Inflammatory macrophage treated with lipopolysaccharide for 1 hour (primary cell): ENCODE measurements at places on chromosomes 2 and 18.

DNA sequence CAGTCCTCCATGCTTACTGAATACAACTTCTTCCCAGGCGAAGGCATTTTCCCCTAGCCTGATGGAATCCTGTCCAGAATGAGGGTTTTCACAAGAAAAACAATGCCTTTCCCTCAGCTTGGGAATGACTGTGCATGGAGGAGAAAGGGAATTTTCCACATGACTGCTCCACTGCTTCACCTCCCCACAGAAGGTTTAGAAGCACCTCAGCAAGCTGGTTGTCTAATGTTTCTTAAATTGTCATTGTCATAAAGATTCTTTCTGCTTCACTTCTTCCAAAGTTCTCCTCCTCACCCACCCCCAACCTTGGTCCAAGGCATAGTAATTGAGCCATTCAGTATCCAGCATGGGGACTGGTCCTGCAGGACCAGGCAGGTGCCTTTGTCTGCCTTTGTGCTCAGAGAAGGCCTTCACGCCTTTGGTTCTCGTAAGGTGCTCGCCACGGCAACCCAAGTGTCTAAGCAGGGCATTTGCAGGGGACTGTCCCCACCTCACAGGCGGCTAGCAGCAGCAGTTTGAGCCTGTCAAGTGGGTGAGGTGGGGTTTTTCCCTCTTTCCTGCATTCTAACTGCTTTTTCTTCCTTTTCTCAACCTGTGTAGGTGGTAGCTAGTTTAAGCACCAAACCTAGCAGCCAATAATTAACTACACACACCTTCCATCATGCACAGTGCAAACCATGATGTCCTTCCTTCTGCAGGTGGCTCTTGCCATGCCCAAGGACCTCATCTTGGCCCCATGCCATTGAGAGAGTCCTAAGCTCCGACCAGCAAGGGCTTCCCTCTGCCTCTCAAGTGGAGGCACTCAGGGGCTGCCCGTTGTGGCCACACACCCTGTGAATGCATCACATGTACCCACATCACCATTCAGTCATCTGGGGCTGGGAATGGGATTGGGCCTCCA is 65.7 kb upstream of the BCL2L11 start:
- DNase-seq = peak; percentile 58

GRCh38 chr18:46794607-46795006 is 37.8 kb upstream of the ST8SIA5 start:
- no peak for DNase-seq

DNA sequence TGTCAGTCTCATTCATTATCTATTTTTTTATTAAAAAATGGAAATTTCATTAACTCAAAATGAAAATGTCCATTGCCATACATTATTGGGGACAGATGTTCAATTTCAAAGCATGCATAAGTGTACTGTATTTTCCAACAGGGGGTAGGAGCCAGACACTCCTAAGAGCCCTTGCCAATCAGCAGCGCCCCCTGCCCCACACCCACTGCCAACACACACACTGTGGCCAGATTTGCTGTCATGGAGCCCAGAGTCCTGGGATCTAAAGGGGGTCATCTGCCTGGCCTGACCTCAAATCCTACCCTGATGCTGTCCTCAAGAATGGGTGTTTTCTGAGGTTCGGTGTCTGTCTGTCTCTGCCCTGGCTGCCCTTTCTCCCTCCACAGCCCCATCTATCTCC is 162.2 kb upstream of the TWIST2 start:
- DNase-seq = no peak

DNA sequence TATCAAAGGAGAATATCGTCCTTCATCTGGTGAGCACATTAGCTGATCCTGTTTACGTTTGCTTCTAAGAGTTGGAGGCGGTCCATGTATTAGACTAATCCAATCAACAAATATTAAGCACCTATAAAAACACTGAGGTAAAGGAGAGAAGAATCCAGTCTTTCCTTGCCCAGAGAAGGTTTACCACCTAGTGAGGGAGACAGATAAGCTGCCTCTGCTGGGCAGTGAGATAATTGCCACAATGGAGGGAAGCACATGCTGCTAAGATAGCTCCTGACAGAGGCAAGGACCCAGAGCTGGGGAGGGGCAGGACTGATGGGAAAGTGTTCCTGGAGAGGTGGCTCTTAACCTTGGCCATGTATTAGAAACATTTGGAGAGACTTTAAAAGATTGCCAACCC is 36.7 kb upstream of the ST8SIA5 start:
- DNase-seq = no peak

DNA sequence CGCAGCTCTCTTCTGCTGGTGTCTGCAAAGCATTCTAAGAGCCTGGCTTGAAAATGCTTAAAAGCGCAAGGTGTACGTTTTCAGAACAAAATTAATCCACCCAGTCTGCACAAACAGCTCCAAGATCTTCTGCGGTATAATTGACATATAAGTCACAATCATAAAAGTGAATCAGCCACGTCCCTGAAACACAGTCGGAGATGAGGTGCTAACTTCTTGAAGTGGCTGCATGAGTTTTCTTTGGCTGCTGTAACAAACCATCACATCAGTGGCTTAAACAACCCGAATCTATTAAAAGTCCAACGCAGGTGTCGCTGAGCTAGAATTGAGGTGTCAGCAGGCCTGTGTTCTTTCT is 32.6 kb downstream of the ARL4C start:
- no peak for DNase-seq

DNA sequence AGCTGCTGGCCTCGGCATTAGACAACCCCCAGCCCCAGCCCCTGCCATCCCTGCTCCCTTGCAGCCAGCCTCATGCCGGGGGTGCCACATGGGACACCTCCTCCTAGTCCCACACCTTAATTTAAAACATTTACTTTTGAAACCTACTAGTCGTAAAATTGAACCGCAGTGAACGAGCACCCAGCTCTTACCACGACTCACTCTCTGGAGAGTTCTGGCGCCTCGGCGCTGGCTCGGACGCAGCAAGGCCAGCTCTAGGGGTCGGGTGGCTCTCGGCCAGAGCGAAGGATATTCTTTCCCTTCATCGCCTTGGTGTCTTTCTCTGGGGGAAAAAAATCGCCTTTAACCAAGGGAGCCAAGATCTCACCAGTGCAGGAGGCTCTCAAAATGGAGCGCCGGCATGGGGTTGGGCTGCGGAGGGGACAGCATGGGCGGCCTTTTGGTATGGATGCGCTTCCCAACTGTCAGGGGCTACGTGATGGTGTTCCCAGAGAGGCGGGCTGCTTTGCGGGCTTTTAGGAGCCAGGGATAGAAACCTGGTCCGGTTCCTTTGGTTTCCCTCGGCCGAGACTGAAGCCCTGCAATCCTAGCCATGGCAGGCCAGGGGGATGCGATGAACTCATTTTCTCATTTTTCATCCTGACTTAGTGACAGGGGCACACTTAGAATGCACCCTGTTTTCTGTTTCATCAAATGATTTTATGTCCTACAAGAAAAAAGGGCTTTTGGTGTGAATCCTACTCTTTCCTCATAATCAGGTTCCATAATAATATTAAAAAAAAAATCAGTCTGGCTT is 2.0 kb downstream of the HPCAL1 start:
- DNase-seq = no peak

DNA sequence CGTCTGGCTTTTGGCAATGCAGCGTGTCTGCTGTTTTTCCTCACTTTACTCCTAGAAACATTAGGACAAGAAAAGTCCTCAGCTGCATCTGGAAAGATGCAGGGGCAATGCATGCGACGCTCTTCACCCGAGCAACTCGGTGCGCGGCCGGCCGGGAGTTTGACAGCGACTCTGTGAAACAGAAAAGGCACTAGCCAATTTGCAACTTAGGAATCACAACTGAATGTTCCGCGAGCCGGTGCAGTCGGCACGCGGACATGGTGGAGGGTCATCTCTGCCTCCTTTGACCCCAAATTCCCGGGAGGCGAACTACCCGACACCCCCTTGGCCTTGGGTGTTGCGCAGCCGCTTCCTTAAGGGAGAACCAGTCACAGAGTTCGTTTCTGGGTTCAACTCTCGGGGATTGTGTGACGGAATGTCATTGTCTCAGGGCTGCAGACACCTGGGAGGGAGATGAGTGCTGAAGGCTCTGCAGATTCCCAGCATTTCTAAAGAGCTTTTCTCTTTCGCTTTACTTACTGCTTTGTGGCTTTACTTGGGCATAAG is 9.8 kb downstream of the NR4A2 start:
- DNase-seq = no peak

DNA sequence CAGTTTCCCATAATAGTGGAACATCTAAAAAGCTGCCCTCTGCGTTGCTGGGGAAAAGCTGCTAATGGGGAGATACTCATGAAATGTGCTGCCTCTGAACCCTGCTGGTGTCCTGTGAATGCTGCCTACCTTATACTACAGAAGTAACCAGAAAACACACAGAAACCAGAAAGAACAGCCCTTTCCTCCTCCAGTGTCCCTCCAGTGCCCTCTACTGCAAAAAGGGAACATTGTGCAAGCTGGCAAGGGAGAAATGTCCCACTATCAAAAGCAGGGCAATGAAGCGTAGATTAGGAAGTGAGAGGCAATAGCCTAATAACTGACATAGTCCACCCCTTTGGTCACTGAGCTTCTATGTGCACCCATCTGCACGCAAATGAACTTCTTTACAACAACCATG is 162.7 kb upstream of the ETAA1 start:
- DNase-seq = no peak
